ENCODE measurements at places on chromosomes 6 and 20.

DNA sequence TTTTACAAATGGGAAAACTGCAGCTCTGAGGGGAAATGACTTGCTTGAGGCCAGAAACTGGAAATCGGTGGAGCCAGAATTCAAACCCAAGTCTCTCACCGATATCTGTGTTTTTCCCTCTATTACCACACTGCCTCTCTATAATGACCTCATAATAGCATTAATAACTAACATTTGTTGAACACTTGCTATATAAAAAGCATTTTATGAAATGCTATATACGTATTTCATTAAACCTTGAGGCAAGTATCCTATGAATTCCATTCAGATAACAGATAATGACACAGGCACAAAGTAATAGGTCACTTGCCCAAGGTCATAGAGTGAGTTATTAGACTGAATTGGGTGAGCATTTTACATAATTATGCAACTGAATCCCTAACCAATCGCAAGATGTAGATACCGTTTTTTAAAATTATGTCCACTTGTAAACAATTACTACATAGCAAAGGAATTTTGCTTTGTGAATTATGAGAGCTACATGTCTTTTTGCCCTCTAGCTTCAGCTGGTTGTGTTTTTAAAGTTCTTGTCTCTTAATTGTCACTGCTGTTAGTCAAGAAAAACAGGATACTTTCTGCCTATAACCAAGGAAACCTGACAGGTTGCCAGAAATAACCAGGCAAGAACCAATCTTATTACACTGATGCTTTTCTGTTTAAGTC, 4.7 kb downstream of the DSN1 start:
- DNase-seq: no peak

GRCh38 chr20:41411391-41411847, 44.8 kb upstream of the EMILIN3 start:
- no peak for DNase-seq

- no peak for DNase-seq
Measured at GRCh38 chr6:143579703-143580102, 68.2 kb upstream of the FUCA2 start.

DNA sequence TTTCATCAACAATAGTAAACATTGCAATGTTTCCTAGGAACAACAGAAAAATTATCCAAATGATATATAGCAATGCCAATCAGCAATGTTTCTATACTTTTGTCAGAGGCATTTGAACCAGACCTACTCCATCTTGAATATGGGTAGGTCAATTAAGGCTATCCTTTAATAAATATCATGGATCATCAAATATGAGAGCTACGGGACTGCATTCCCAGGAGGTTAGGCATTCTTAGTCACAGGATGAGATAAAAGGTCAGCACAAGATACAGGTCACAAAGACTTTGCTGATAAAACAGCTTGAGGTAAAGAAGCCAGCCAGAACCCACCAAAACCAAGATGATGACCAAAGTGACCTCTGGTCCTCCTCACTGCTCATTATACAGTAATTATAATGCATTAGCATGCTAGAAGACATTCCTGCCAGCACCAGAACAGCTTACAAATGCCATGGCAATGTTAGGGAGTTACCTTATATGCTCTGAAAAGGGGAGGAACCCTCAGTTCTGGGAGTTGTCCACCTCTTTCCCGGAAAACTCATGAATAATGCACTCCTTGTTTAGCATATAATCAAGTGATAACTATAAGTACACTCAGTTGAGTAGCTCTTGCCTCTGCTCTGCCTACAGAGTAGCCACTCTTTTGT, 8.6 kb upstream of the SERPINB6 start:
- DNase-seq: no peak

DNA sequence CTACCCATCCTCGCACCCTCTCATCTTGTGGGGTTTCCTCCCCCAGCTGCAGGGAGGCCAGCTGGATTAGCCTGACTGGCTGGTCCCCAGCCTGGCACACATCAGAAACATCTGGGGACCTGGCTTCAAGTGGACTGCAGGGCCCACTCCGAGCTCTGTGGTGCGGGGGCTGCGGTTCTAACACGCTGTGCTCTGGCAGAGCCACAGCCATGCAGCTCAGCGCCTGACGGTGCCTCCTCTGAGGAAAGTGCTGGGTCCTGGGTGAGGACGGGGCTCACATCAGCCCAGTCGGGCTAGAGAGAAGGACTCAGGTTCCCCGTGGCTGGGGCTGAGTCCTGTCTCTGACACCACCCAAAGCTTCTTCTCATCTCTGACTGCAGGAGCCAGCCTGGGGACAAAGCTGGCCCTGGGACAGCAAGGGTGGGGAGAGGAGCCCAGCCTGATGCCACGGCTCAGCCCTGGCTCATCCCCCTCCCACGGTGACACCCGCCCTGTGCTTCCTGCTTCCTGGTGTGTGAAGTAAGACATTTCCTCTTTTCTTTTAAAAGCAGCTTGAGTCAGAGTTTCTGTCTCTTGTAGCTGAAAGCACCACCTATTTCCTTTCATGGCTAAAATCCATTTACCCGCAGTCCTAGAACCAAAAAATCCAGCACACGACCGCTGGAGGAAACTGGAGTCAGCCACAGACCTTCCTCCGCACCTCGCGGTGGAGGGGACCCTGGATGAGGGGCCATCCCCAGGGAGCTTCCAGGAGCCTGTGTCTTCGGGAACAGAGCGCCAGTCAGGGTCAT, 127.4 kb upstream of the AFDN start:
- peak; percentile 64 for DNase-seq

- DNase-seq: no peak
Measured at GRCh38 chr6:85640821-85641220, 1.9 kb downstream of the SYNCRIP start.

GRCh38 chr6:43739642-43740091, 30.3 kb upstream of the VEGFA start:
- DNase-seq: no peak

- DNase-seq: no peak
Measured at GRCh38 chr6:16716321-16716858, 44.9 kb downstream of the ATXN1 start.

DNA sequence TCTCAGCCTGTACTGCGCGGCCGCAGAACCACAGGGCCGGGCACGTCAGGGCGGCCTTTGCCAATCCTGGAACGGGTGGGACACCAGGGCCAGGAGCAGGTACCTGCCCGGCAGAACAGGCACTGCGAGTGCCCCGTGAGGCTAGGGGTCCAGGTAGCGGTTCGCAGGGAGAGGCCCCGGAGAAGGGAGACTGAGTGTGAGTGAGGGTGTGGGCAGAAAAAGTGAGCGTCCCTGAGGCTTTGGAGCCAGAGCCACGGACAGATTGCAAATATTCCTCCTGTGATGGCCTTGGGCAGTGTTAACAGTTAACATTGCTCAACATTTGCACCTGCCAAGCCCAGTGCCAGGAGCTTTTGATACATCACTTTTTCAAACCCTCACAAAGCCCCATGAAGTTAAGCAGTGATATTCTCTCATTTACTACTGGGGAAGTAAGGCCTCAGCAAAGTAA, 491 bp downstream of the GNMT start:
- no peak for DNase-seq

- peak; percentile 37 for DNase-seq
Measured at GRCh38 chr20:859751-860231, 26.3 kb downstream of the FAM110A start.

- DNase-seq: no peak
Measured at GRCh38 chr20:20216941-20217340, 151.0 kb upstream of the INSM1 start.

GRCh38 chr6:3575166-3575565, 118.3 kb upstream of the SLC22A23 start:
- DNase-seq: no peak

GRCh38 chr6:28269492-28269891, 2.5 kb downstream of the ZSCAN26 start:
- peak; percentile 60 for DNase-seq

GRCh38 chr6:46757214-46757596, 10.5 kb downstream of the ANKRD66 start:
- no peak for DNase-seq

- DNase-seq: no peak
Measured at GRCh38 chr6:12886961-12887775, 170.6 kb downstream of the PHACTR1 start.

- no peak for DNase-seq
Measured at GRCh38 chr6:47267301-47267700, 42.4 kb downstream of the TNFRSF21 start.

DNA sequence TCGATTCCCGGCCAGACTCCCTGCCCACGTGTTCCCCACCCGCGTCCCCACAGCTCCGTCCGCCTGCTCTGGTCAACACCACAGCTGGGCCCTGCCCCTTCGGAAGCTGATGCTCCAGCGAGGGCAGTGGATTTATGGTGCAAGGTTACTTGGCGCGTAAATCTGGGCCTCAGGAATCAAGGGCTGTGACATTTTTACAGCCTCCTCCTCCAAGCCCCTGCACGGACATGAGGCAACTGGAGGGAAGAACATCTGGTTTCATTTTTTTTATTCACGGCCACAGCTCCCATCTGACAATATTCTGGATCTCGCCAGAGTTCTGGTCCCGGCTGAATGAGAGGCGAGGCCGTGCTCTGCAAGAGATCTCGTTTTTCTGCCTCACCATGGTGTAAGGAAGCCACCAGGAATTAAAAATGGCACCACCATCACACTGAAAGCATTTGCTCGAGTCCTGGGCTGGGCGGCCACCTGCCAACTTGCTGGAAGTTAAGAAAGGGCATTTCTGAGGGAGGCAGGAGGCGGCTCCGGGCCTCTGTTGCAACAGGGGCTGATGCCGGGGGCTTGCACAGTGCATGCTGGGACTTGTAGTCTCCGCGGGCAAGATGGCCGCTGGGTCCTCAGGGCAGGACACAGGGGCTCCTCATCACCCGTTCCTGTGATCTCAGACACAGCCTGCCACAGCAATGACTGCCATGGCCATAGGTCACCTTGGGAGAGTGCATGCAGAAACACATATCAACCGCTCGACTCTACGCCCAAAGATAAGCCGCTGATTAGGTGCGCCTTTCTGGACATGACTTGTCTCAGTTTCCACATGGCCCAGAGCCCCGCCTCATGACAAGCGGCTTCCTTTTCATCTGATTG, 148.5 kb downstream of the LY86 start:
- DNase-seq: no peak
